Breast epithelium (tissue), 4 donors: ENCODE measurements at places on chromosomes 2 and 18.

DNA sequence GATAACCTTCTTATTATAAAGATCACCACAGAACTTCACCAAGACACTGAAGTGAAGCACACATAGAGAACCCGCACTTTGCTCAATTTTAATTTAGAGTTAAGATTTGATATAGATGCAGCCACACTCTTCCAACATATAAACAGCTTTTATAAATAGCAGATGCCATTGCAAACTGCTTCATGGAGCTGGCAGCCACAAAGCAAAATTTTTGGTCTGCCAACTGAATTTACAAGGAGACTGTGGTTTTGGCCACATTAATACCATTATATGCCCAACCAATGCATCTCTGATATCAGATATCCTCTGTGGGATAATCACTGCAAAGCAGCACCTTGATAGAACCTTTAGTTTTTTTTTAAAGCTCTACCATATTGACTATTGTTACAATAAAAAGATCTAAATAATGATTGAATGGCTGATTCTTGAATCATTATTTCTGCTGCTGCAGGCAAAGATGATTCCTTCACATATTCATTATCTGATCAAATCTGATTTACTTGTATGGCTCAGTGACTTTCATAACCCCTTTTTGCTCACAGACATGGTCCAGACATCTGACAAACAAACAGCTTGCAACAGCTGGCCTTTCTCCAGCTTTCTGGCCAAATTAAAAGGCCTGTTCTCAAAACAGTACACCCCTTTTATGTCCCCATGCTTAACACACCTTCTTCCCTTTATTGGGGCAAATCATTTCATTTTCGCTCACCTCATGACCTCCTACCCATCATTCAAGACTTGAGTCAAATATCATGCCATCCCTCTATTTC is 88.4 kb downstream of the METTL4 start:
- DNase-seq = no peak

DNA sequence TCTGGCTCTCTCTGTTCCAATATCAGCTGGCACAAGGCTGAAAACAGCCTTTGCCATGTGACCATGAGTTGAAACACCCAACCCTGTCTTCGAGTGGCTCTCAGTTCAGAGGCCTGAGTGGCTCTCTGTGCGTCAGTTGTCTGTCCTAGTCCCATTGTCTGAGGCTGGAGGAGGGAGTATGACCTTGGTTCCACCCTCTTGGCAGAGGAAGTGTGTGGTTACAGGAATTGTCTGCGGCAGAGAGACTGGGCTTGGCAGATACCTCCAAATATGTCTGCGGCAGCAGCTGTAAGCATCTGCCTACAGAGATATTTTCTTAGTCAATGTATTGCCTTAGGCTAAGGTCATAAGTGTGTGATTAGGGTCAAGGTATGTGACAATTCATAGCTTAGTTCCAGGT is 32.6 kb downstream of the CNGA3 start:
- peak; percentile 70 for DNase-seq

- DNase-seq = no peak
Measured at GRCh38 chr18:58204776-58205442, 160.9 kb downstream of the NEDD4L start.

GRCh38 chr2:237073552-237073951 is 12.1 kb upstream of the COPS8 start:
- no peak for DNase-seq

DNA sequence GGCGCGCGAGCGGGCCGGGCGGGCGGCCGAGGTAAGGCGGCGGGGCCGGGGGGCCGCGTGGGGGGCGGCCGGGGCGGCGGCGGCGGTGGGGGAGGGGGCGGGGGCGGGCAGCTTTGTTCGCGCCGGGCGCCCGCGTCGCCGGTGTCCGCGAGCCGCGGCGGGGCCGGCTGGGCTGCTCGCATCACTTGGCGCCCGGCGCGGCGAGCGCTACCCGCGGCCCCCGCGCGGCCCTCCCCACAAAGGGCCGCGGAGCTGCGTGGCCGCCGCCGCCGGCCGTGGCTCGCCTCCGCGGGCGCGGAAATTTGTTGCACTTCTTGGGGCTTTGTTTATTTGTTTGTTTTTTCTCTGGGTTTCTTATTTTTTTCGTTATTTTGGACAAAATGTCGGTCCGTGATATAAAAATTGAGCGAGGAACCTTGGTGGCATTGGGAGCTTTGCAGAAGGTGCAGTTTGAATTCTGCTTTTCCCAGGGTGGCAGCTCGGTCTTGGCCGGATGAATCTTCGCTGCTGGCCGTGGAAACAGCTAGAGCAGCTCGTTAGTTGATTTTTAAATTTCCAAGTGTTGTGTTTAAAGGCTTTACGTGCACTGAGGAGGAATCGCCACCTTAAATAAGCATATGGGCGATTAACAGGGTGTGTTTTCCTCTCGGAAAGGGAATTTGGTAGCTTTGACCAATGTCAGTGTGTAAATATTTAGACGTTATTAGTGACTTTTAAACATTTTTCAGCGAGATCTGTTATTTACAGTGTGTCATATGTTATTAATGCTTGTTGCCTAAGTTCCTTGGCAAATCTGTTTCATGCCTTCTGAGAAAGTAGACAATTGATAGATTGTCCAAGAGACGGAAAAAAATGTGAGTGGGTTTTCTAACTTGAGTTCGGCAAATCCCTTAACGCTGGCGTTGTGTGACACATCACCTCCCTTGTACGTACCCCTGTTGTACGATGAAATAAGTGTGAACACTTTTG is 822 bp downstream of the UBE2E3 start:
- DNase-seq = no peak

GRCh38 chr2:119699016-119699606 is 20.1 kb downstream of the TMEM177 start:
- DNase-seq = no peak

DNA sequence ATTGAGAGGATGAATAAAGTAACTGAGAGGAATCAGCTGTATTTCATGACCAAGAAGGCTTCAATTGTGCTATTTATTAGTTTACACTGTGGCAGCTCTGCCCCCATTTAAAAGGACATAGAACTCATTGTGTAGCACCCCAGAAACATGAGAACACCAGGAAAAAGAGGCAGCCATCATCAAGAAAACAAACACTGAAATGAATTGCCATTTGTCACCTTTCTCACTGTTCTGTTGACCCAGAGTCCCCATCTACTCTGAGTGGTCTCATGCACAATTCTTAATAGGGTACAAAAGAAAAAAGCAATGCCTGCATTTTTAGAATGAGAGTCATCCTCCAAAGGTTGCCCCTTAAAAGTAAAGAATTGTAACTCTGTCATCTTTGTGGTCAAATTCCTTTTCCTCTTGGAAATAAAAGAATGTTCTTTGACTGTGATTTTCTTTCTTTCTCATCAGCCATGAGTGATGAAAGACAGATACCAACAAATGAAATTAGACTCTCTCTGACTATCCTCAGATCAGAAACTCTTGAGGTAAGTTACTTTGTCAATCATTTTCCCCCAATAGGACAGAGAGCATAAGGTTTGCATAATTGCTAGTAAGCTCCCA is 1941.9 kb upstream of the PIK3C3 start:
- DNase-seq = no peak

DNA sequence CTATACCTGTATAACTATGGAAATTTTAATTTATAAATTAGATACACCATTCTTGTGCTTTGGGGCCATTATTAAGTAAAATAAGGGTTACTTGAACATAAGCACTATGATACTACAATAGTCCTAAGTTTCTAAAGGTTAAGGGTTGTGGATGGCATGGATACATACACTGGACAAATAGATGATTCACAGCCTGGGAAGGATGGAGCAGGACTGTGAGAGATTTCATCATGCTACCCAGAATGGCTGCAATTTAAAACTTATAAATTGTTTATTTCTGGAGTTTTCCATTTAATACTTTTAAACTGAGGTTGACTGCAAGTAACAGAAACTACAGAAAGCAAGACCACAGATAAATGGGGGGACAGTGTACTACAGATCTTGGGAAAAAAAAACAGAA is 295.8 kb upstream of the ZNF804A start:
- no peak for DNase-seq

DNA sequence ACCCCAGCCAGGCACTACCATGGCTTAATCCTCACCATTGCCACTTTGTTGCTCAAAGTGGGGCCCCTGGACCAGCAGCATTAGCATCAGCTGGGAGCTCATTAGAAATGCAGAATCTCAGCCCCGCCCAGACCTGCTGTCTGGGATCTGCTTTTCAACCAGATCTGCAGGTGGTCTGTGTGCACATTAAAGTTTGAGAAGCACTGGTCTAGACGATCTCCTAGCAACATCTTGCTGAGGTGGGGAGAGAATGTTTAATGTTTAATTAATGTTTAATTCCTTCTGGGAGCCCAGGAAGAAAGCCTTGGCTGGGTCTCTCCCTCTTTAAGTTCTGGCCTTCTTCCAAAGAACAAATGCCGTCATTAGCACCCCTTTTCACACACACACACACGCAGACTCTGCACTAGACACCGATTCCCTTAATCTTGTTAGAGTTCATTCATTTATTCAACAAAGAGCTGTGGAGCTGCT is 53.7 kb downstream of the EDAR start:
- no peak for DNase-seq
